H9 (cell line): ENCODE measurements at places on chromosomes 2 and 18. TPM values are rescaled to one million over a fixed set of nuclear protein-coding genes. Genes with fewer than 3 reads are reported as not detected.

DNA sequence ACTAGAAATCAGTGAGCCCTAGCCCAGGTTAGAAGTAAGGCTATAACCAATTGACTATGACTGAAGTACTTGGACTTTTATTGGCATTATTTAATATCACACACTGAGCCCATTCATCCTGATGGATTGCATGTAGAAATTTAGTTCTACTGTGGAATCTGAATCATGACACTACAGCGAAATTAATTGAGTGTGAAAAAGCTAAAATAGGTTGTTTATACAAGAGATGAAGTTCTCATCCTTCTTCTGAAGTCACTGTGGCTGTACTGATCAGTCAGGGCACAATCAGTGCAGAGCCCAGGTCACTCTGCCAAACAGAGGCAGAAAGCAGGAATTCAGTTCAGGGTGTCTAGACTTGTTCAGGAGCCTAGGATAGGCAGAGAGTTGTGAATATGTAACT lies 158.9 kb downstream of the BABAM2 start:
- DNase-seq, result no peak

GRCh38 chr18:62759704-62760402 lies 44.5 kb downstream of the PHLPP1 start:
- no peak for DNase-seq

DNA sequence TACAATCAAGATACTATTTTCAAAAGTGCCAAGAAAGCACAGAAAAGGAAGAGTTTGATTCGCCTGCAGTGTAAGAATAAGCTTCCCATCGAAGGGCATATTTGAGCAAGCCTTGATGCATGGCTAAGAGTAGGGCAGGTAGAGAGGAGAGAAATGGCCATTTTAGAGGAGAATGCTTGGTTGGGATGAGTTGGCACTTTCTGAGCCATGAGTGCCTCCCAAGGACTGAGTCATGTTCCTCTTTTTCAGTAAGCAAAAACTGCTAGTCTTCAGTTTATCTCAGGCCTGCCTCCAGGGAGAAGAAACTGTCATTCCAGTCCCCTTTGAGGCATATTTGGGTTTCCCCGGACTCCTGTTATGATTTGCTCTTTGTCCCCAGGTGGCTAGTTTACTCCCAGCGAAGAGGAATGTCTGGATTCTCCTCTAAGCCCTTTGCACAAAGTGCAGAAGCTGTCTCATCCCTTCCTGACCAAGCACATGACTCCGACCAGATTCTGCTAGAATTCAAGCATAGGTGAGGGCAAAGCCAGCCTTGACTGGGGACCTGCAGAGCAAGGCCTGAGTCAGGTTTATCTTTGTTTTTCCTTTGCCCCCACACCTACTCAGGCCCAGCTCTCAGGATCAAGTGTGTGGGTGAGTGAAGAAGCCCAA lies 115.2 kb downstream of the TTC32 start:
- no peak for DNase-seq

NDC80 gene
- 38.5 and 39.5 TPM in 2 replicates for total RNA-seq

R3HDM1 gene
- total RNA-seq, result 58.8 and 59.0 TPM in 2 replicates
